ENCODE measurements at places on chromosomes 6 and 20. TPM values are rescaled to one million over a fixed set of nuclear protein-coding genes. Genes with fewer than 3 reads are reported as not detected.

FHL5 gene
- total RNA-seq, result not detected

ABHD16B gene
- total RNA-seq, result not detected

FAM8A1 gene
- total RNA-seq, result 3.9 TPM

FRK gene
- 0.02 TPM for total RNA-seq

SIRPD gene
- total RNA-seq, result not detected

IL17A gene
- 1.3 TPM for total RNA-seq

MEP1A gene
- not detected for total RNA-seq

BPIFA1 gene
- not detected for total RNA-seq

XPO5 gene
- 109 TPM for total RNA-seq

MLIP gene
- not detected for total RNA-seq

AIG1 gene
- total RNA-seq, result 34.8 TPM

SIM1 gene
- total RNA-seq, result not detected

PGC gene
- total RNA-seq, result not detected
